HTR-8/SVneo (cell line): ENCODE measurements at places on chromosomes 3 and 15.
A peak's percentile ranks its signal among the peaks of the same experiment; 100 is the strongest.

- no peak for DNase-seq
These were observed 3.2 kb upstream of the ANKRD63 start for GRCh38 chr15:40286061-40286532.

GRCh38 chr15:42721016-42721415 is 15.9 kb downstream of the CDAN1 start:
- DNase-seq: no peak

DNA sequence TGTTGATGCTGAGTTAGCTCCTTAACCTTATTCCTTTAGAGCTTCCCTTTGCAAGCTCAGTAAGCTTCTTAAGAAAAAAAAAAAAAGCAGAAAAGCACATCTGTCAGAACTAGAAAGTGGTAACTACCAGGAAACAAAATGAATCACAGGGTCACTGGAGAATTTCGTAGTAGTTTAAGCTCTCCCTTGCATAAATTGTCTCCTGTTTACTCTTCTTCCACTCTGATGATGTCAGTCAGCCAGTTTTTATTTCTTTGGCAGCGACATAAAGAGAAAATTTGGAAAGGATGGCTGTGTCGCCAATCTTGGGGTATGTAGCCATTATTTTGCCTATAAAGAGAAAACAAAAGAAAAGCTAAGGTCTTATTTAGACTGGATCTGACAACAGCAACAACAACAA is 3.2 kb upstream of the GABRR3 start:
- no peak for DNase-seq

GRCh38 chr3:128554465-128555097 is 61.6 kb upstream of the GATA2 start:
- DNase-seq: no peak

GRCh38 chr15:43769584-43770228 is 7.1 kb downstream of the ELL3 start:
- DNase-seq: peak; percentile 54
